ENCODE measurements at places on chromosomes 11 and 22.

DNA sequence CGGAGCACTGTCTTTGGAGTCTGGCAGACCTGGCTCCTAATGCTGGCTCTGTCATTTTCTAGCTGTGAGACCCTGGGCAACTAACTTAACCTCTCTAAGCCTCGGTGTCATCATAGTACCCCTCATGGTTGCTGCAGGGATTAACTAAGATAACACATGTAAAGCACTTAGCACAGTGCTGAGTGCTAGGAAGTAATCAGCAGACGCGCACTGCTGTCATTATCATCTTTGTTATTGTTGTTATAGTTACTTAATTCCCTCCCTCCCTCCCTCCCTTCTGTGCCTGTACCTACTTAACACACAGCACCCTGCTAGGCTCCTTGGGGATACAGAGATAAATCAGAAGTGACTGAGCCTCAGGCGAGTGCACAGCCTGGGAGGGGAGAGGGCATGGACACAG is 104.7 kb upstream of the PITPNB start:
- DNase-seq, result no peak

DNA sequence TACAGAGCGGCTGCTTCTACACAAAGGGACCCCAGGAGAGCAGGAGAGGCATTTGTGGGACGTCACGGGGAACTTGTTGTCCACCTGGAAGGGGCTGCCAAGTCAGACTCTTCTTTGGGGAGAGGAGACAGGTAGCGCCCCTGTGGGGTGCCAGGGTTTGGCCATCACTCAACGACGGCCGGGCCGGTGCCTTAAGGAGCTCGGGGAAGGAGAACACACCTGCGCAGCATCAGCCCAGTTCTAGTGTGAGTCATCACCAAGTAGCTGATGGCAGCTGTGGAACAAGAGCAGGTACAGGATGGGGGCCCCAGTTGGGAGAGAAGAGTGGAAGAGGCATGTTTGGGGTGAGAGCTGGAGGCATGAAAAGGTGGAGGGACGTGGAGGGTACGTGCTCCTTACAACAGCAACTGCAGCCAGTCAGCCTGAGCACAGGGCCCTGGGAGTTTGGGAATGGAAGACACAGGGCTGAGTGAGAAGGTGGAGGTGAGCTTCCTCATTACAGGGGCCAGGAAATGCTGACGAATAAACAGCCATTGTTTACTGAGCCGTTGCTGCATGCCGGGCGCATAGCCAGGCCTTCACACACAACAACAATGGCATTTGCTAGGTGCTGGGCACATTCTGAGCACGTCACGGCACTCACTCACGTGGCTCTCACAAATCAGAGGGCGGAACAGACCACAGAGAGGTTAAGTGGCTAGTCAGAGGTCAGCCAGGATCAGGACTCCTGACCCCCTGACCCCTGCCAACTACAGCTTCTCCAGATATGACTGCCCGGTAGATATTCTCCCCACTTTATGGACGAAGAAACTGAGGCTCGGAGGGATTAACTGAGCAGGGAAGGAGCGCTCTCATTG is 29.1 kb upstream of the TP53I11 start:
- DNase-seq, result no peak

- no peak for DNase-seq
Observed at GRCh38 chr22:25281675-25282345, 62.4 kb downstream of the CRYBB2 start.

DNA sequence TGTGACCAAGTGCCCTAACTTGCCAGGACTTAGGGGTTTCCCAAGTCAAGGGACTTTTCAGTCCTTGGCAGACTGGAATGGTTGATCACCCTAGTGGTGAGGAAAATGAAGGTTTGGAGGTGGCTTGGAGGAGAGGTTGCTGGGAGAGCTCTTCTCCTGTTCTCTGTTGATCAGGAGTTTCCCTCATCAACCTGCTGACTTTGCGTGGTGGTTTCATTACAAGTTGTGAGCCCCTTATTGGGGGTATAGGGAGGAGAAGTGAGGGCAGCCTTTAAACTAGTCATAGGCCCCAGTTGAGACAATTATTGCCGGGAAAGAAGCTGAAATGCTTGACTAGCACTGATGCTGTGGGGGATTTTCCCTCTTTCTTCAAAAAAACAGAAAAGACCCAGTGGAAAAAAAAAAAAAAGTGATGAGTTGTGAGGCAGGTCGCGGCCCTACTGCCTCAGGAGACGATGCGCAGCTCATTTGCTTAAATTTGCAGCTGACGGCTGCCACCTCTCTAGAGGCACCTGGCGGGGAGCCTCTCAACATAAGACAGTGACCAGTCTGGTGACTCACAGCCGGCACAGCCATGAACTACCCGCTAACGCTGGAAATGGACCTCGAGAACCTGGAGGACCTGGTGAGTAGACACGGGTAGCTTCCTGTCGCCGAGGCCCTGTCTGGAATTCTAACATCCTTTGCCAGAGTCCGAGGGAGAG is at the start of gene CXCR5:
TSS of gene CXCR5 (plus strand) at position 525 of the 704 bp plus-strand sequence. CDS start at position 575, 50 bp downstream.
- peak; percentile 40 for DNase-seq

GRCh38 chr11:77967753-77968152 is 26.7 kb downstream of the INTS4 start:
- no peak for DNase-seq

DNA sequence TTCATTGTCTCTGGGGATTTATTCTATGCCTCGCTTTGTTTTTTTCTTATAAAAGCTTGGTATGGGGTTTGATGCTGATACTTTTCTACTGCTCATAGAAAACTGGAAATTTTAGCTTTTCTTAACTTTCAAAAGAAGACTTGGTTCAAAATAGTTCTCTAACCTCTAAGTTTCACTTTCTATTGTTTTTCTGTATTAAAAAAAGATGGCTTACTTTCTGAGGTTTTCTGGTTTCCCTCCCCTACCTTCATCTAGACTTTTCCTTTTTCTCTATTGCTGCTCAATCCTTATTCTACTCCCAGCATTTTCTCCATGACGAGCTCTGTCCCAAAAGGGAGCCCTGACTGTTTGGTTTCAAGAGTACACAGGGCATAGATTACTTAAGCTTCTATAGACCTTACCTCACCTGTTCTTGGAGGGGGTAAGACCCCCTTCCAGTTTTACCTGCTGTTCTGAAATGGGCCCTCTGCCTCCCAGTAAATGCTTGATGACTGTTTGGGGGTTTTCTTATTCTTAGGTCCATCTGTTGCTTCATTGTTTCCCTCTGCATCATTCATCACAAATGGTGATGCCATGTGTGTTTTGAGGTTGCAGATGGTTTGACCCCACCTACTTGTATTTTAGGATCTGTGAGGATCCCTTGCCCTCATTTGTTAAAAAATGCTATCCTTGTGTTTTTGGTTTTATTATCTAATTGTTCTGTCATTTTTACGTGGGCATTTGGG is 29.5 kb downstream of the DNHD1 start:
- no peak for DNase-seq

GRCh38 chr11:58060535-58060934 is 29.8 kb downstream of the OR6Q1 start:
- no peak for DNase-seq

DNA sequence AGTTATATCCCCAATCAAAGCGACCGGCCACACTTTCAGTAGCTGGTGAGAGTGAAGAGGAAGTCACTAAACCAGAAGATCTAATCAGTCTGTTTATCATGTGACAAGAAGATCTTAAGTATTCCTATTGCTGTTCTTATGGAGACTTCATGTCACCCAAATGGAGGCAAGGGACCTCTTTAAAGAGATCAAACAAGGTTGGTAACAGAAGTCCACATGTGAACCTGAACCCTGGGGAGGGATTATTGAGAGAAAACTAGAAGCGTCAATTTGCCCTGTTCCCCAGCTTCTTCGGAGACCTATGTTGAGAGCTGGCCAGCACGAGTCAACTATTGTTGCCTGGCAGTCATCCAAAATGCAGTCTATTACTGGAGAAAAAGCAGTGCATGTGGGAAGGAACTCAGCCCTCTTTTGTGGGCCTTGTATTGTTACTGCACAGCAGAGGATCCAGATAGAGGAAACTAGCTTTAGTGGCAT is 76.9 kb upstream of the CTSC start:
- no peak for DNase-seq

Data from stimulated activated CD8-positive, alpha-beta memory T cell treated with anti-CD3 and anti-CD28 coated beads, Interleukin-7, amount 100 ng/mL, for 48 hours (primary cell).